ENCODE measurements at places on chromosomes 6 and 20. TPM values are rescaled to one million over a fixed set of nuclear protein-coding genes. Genes with fewer than 3 reads are reported as not detected.

DNA sequence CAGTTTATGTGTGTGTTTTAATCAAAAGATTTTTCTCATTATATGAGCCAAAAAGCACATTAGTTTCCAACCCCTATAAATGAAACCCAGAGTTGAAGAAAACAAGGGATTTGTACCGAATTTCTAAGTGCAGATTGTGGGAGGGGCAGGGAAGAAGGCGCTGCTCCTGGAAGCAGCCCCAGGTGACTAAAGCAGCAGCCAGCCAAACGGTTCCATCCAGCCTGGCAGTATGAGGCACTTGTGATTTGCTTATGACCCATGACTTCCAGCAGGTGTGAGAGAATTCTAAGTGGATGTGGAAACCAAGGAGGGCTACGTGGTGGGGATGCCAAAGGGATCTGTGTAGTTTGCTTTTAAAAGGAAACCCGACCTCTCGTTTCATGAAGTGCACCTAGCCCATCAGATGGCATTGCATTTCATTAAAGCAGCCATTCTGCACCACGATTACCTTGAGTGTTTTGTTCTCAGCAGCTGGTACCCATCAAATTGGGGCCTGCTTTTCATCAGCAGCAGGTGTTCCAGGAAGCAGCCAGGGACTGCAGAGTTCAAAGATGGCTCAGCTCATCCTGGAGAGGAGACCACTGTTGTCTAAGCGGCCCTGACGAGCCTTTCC lies 79.1 kb downstream of the DTD1 start:
- no peak for DNase-seq

GRCh38 chr20:19027971-19028370 lies 184.5 kb upstream of the SLC24A3 start:
- no peak for DNase-seq

- DNase-seq: no peak
Measured at GRCh38 chr6:77074037-77074713, 389.1 kb downstream of the HTR1B start.

The ISM1 gene
- total RNA-seq: 1.0 TPM

The SMPD2 gene
- 5.1 TPM for total RNA-seq

Measured in cardiac septum (tissue), 1 donor.